Urinary bladder (tissue), 4 donors: ENCODE measurements at places on chromosomes 6 and 20. TPM values are rescaled to one million over a fixed set of nuclear protein-coding genes. Genes with fewer than 3 reads are reported as not detected.

DNA sequence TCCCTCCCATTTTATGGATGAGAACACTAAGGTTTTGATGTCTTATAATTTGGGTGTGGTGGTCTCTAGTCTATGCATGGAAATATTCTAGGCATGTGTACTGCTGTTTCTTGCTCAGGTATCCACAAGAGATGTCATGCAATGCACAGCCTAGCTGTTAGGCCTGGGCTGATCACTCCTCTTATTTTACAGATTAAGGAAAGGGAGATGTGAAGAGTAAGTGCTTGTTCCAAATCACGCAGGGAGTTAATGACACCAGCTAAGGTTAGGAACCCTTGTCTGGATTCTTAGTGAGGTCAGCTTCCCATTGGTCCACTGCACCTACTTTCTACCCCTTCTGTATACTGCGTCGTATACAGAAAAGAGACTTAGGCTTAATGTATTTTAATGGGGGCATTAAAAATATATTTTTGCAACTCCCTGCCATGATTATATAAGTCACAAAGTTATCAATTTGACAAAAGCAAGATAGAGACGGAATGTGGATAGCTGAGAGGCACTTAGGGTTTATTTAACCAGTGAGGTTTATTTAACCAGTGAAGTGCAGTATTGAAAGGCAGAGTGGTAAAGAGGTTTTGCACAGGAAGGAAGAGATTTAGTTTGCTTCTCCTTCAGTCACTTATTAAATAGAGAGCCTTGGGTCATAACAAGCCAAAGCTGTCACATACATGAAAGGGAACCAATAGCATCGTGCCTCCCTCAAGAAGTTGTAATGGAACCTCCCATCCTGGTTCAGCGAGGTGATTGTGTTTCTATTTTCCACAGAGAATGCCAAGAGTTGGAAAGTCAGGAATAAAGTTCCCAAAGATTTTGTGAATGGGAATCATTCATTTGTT, 95.0 kb upstream of the FAM184A start:
- no peak for DNase-seq

DNA sequence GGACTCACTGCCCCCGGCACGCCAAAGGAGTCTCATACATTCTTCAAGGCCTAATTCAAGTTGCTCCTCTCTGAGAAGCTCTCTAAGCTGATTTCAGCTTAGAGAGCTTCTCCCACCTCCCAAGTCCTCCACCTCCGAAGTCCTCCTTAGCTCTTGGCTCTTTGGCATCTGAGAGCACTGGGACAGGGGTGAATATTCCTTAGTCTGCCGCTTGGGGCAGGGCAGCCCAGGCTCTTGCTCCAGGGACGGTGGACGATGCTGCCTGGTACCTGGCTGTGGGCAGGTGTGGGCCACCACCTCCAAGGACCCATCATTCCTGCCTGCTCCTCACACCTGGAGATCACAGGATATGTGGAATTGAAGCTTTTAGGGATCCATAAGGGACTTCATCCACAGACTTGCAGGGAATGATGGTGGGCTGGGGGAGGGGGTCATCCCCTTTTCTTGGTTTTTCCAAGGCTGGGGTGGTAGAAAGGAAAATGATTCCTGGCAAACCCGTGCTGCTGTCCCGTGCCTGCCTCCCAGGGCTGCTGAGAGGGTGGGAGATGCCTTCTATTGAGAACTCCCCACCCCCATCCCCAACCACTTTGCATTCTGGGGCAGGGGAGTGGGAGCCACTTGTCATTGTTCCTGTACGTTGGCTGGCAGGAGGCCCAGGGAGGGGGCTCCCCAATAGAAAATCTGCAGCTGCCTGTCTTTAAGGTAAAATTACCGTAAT, 57.4 kb downstream of the ARHGAP40 start:
- DNase-seq = no peak

The AURKA gene
- polyA plus RNA-seq = 2.5 TPM

DNA sequence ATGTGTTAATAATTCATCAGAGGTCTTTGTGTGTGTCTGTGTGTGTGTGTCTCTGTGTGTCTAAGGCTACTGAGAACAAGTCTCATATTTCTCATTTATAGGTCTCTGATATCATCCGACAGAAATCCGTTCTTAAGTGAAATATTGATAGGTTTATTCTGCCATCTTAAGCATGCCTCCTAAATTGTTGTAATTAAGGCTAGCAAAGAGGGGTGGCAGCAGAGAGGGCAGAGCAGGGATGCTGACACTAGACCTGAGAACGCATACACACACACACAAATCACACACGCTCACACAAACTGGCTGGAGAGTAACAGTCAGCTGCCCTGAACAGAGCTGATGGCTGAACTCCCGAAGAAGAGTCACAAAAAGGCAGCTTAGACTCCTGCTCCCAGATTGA, 84.9 kb upstream of the LRFN2 start:
- DNase-seq = no peak

The BACH2 gene
- polyA plus RNA-seq = 0.90 TPM

DNA sequence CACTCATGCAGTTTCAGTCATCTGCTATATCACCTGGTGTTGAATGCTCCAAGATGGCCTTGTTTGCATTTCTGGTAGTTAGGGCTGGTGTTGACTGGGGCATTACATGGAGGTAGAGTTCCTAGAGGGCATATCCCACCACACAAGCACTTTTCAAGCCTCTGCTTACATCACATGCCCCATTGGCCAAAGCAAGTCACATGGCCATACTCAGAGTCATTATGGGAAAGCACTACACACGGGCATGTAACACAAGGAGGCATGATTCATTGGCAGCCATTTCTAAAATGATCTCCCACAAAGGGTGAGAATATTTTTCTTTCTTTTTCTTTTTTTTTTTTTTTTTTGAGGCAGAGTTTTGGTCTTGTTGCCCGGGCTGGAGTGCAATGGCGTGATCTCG, 73.2 kb downstream of the TRMT6 start:
- DNase-seq = no peak

DNA sequence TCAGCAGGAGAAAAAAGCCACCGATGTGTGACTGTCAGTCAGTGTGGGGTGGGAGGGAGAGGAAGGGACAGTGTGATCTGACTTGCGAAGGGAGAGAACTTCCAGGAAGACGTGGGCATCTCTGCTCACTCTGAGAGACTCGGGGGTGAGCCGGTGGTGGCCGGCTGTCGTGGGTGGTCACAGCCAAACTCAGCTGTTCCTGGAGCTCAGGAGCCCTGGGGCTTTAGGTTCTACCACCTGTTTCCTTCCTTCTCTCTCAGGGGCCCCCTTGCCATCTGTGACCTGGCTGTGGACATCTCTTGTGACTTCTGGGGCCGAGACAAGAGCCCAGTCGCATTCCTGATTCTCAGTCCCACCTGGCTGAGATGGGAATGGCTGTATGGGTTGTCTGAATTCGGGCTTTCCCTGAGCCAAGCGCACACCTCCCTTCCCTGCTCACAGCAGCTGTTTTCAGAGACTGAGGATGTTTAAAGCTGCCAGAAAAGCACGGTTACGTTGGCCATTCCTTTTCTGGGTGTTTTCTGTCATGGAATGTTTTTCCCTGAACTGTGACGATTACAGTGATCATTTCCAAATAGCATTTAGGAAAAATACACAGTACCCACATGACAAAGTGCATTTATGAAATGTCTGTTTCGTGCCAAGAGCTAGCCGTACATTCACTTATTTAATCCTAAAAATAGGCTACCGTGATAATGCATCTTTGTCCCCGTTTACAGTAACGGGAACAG, 36.5 kb downstream of the SYNJ2 start:
- no peak for DNase-seq

DNA sequence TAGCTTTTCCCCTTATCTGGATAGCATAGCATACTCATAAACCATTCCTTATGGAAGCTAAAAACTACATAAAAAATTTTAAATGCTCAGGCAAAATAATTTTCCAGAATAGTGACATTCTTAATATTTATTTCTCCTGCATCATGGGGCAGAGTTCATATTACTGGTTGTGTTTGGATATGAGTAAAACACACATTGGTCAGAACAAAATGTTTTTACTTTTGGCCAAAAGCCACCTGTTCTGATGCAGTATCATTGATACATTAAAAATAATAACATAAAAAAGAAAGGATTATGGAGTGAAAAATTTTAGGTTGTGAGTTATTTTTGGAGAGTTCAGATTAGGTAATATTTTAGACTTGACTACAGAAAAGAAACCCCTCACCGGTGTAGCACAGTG, 33.6 kb downstream of the TRAM2 start:
- DNase-seq = no peak

- no peak for DNase-seq
Observed at GRCh38 chr6:155197932-155198331, 65.9 kb upstream of the CLDN20 start.

DNA sequence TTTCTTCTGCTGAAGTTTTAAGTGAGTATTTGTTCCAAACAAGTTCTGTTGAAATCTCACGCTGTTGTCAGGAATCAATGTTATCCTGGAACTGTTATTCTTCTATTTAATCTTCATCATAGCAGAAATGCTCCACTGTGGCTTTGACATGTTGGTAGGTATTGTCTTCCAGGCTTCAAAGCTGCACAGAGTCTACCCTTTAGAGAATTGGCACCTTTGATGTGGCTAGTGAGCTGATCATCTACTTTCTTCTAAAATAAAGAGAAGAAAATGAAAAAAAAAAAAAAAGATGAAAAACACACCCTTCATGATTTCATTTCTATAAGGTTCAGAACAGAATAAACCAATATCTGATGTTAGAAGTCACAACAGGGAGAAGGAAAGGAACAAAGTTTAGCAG, 5.8 kb upstream of the ZSCAN23 start:
- no peak for DNase-seq

- no peak for DNase-seq
Observed at GRCh38 chr6:130050230-130050629, 31.8 kb downstream of the L3MBTL3 start.

The PNLDC1 gene
- 0.15 TPM for polyA plus RNA-seq

The GHRH gene
- not detected for polyA plus RNA-seq

DNA sequence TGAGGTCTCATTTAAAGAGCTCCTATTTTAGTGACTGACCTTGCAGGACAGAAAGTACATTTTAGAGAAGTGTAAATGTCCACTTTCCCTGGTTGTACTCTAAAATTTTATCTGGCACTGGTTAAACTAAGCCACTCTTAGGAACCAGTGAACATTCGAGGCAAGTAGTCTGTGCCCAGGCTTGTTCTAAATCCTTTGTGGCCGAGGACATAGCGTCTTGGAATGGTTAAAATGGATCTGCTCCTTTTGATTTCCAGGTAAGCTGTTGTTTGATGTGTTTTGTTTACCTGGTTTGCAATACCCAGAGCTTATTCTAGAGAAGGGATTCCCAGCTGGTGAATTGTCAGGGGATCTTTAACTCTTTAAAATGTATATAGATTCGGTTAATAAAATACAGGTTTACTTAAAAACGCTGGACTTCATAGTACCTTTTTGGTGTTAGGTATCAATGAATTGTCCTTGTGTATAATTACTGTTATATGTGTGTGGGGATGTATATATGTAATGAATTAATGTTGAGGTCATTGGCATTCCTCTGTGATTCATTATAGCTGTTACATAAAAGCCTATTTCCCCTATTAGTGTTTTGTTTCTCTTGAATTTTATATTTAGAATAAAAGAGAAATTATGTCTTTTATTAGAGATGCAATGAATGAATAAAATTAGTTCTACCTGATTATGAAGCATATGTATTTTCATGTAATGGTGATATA, 15.8 kb downstream of the SNX9 start:
- DNase-seq = no peak

DNA sequence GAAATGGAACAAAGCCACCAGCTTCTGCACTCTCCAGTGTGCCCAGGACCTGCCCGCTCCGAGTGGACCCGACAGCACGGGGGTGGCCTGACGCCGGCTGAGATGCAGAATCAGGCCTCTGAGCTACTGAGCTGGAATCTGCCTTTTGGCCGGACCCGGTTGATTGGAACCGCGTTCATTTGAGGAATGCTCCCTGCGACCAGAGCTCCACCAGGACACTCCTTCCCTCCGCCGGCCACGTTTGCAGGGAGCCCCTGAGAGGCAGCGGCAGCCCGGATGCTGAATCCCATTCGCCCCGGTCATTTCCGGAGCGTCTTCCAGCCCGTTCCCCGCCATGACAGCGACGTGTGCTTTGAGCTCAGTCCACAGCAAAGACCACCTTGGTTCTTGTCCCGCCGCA, 392.7 kb downstream of the THBS2 start:
- no peak for DNase-seq

- no peak for DNase-seq
Observed at GRCh38 chr6:131122516-131122915, 12.8 kb upstream of the AKAP7 start.

GRCh38 chr6:1614448-1615150, 4.9 kb downstream of the FOXC1 start:
- no peak for DNase-seq

GRCh38 chr6:80489911-80490635, 383.6 kb downstream of the BCKDHB start:
- DNase-seq = no peak

DNA sequence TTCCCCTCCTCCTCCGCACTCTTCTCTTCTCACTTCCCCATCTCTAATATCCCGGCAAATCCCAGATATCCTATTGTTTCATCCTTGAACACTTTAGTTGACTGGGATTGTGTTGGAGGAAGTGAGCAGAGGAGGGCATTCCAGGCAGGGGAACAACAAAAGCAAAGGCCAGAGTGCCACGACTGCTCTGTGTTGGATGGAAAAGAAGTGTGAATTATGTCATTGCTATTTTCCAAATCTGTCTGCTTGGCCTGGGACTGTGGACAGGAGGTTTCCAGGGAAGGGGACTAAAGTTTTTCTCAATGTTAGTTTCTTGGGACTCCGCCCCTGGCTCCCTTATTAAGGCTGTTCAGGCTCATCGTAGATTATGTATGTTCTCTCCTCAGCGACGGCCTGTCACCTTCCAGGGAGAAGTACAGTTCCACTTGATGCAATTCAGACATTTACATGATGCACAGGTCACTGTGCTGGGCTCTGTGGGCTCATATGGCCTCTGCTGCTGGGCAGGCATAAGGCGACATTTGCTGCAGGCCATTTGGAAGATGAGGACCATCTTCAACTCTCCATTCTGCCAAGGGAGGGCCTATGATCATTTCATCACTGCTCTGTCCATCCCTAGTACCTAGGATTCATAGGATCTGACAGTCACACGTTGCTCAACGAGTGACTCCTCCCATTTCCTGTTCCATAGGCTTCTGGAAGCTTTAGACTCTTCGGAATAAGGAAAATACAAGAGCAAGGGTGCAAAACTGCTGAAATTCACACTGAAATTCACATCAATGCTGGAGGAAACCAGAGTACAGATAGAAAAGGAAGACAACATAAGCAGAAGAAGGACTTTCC, 99.1 kb upstream of the KCNK16 start:
- DNase-seq = no peak

GRCh38 chr6:7035837-7036249, 71.9 kb upstream of the RREB1 start:
- DNase-seq = no peak

- DNase-seq = no peak
Observed at GRCh38 chr20:23995905-23996666, 7.5 kb upstream of the GGTLC1 start.

GRCh38 chr6:134295953-134296553, 21.9 kb downstream of the SGK1 start:
- peak; percentile 51 for DNase-seq

DNA sequence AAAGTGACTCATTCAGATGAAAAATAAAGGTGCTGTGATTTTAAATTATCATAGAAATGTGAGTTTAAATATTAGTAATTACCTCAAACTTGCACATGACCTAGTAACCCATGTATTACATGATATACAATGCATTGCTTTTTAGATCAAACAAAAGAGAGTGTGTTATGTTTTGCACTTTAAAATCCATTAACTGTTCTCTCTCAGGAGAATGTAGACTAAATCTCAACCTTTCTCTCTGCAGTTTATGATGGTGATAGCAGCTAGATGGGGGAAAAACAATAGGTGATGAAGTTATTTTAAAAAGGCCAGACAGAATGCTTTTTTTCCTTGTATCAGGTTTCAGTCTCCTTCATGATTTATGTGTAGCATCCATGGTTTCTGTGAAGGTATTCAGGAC, 404.4 kb upstream of the RNF217 start:
- no peak for DNase-seq
